Inflammatory macrophage treated with lipopolysaccharide for 1 hour (primary cell): ENCODE measurements at places on chromosomes 13 and 19.
A peak's percentile ranks its signal among the peaks of the same experiment; 100 is the strongest.

DNA sequence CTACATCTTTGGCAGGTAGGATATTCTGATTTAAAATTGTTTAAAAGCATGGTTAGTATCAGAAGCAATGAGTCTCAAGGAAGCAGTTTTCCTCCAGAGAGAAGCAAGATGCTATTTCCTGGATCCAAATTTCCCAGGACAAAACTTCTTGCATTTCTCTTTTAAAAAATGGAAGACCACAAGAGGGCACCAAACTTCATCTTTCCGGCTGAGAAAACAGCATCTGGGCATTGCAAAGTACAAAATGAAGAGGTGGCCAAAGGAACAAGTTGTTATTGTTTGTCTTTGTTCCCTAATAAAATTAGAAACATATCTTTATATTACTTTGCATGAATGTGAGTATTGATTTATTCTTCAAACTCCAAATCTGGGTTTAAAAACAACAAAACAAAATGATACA, 60.0 kb upstream of the LRCH1 start:
- peak; percentile 42 for DNase-seq

DNA sequence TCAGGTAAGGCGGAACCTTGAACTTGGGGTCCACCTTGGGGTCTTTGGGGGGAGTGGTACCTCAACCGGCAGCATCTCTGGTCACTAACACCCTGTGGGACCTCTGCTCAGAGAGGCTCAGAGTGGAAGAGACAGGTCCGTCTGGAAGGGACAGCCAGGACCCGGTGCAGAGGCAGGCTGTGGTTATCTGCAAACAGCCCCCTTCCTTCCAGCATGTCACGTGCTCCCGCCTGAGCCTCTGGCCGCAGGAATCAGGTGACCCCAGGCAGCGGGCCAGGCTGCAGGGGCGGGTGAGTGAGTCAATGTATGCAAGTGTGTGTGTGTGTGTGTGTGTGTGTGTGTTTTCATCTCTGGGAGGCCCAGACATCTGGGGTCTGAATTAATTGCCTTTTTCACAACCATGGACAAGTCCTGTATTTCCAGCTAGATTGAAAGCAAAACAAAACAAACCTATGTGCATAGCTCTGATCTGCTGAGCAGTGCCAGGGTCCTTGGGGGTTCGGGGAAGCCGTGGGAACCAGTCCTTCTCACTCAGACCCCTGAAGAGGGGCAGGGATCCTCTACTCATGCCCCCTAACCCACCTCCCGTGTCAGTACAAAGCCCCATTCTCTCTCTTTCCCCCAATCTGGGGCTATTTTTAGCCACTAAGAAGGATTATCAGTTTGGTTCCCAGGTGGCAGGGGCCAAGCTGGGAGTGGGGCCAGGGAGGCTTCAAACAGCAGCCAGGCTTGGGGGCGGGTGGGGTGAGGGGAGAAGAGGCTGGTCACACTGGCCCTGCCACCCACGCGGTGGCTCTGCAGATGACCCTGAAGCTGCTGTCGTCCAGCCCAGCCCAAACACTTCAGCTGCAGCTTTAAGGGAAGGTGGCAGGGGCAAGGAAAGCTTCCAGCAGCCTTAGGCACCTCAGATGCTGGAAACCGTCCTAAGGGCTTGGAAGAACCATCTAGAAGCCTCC, 31.4 kb downstream of the CERS4 start:
- peak; percentile 82 for DNase-seq

DNA sequence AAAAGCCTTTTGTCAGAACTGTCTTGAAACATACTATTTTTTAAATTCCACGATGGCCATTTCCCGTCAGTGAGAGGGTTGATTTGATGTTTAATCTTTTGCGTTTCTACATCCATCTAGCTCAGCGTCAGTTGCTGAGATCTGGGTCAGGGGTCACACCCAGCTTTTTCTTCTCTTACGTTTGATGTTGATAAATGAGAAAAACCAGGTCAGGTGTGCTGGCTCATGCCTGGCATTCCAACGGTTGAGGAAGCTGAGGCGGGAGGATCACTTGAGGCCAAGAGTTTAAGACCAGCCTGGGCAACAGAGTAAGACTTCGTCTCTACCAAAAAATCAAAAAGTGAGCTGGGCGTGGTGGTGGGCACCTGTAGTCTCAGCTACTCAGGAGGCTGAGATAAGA, 168.9 kb downstream of the PTPRS start:
- DNase-seq: no peak

- DNase-seq: peak; percentile 45
Observed at GRCh38 chr19:45115809-45116615, 23.0 kb downstream of the PPP1R37 start.

DNA sequence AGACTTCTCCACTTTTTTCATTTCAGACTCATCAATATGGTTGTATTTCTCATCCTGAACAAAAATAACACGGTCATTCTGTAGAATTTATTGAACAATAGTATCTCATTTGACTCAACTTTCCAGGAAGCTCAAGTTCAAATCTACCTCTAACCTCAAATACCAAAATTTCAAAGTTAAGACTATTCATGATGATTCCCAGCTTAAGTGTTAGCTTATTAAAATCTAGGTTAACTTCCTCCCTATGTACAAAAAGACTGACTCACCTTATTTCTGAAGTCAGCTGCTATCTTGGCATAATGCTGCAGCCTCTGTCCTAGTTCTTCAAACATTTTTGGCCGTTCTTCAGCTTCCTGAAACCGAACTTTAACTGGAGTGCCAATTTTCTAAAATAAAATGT, 23.2 kb downstream of the HSPH1 start:
- no peak for DNase-seq
